ENCODE measurements at places on chromosomes 7 and 10.

- DNase-seq: no peak
Measured at GRCh38 chr7:121610243-121610642, 214.1 kb upstream of the FAM3C start.

DNA sequence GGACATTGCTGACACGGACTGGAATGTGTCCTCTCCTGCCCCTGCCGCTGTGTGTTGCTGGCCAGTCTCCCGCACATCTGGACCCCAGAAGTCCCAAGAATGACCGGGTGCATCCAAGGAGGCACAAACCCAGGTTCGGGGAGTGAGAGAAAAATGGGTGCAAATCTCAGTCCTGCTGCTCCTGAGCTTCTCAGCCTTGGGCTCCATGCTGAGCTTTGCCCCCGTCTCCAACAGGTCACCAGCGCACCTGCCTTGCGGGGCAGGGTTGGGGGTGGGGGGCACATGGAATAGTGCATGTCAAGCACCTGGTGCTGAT lies 6.0 kb upstream of the NANOS1 start:
- DNase-seq: no peak

DNA sequence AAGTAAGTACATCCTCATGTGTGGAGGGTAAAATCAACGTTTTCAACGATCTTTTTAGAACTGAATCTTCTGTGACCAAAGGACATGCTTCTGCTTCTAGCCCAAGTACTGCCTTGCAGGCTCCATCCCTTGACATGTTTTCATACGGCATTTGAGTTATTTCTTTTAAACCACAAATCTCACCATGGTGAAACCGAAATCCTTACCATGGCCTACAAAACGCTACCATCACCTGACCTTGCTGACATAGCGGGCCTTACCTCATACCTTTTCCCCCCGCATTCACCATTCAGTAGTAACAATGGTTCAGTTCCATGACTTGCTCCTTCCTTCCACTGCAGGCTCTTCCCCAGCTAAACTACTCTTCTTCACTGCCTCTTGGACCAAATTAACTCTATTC lies 3.5 kb downstream of the RNF216 start:
- DNase-seq: no peak

- no peak for DNase-seq
Measured at GRCh38 chr7:158072991-158073730, 514.5 kb downstream of the PTPRN2 start.

- DNase-seq: no peak
Measured at GRCh38 chr7:99005776-99006175, 127.4 kb downstream of the TRRAP start.

DNA sequence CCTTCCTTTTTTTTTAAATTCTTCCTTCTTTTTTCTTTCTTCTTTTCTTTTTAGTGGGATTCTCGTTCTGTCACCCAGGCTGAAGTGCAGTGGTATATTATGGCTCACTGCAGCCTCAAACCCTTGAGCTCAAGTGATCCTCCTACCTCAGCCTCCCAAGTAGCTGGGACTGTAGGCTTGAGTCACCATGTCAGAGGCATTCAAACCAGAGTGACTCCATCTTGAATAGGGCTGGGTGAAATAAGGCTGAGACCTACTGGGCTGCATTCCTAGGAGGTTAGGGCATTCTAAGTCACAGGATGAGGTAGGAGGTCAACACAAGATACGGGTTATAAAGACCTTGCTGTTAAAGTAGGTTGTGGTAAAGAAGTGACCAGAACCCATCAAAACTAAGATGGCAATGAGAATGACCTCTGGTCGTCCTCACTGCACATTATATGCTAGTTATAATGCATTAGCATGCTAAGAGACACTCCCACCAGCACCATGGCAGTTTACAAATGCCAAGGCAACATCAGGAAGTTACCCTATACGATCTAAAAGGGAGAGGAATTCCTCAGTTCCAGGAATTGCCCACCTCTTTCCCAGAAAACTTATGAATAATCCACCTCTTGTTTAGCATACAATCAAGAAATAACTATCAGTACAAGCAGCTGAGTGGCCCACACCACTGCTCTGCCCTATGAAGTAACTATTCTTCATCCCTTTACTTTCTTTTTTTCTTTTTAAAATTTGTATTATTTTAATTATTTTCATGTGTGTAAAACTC lies 99.0 kb upstream of the ITGB1 start:
- no peak for DNase-seq

DNA sequence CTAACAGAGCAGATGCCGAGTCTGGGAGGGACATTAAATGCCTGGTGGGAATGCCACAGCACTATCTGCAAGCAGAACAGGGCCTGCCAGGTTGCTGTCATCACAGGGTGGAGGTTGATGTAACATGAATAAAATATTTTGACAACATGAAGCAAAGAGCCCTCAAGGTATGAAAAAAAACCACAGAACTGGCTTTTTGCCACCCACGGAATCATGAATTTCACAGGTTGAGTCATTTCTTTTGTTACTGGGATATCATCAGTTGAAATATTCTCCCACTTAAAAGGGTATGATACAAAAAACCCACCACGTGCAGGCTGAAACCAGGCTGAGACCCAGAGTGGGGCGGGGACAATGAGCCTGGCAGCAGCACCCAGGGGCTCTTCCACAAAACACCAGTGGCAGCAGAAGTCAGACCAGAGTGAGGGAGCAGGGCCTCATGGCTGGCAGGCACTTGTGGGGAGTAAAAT lies 220.1 kb downstream of the TNS3 start:
- DNase-seq: no peak

GRCh38 chr7:727104-727805 lies at the start of gene PRKAR1B:
Gene PRKAR1B (minus strand): TSS chr7:727281. CDS start chr7:711505, 15,776 bp downstream.
- DNase-seq: peak; percentile 39

DNA sequence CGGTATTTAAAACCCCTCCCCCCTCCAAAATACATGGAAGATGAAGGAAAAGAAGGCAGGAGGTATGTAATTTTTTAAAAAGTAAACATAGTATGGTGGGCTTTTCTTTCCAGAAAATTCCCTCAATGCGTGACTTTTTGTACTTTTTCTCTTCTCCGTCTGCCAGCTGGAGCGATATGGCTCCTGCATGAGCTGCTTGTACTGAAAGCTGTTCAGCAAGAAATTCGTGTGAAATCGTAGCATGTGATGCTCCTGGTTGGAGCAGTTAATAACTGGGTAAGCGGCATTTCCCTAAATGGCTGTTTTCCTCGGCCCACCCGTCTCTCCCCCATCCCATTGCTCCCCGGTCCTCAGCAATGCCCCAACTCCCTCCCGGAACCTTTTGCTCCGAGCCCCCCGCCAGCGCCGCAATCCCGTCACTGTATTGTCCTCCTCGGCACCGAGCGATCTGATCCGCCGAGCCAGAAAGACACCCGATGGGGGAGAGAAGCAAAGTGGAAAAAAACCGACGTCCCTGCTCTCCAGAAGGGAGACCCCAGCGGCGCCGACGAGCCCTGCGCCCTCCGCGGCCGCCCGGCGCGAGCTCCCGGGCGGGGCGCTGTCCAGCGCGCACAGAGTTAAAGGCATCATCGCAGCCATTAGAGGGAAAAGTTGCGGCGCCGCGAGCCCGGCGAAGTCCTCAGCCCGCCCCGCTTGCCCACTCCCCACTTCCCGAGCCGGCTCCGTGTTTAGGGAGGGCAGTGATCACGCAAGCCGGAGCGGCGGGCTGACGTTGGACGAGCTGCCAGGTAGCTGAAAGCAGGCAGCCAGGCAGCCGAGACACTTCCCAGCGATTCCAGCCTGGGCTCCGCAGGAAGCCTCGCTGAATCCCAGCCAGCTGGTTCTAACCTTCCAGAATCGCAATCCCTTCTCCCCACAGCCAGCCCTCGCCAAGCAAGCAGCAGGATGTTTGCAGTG lies at the start of gene VSTM2A:
Gene VSTM2A, plus strand, starts transcription at position 707 of the 957 bp plus-strand sequence. CDS start 356 bp downstream, outside the sequence.
- DNase-seq: peak; percentile 81

GRCh38 chr10:115866691-115867090 lies 406.3 kb downstream of the GFRA1 start:
- peak; percentile 81 for DNase-seq

- no peak for DNase-seq
Measured at GRCh38 chr10:48603421-48604038, 1.3 kb downstream of the ARHGAP22 start.

DNA sequence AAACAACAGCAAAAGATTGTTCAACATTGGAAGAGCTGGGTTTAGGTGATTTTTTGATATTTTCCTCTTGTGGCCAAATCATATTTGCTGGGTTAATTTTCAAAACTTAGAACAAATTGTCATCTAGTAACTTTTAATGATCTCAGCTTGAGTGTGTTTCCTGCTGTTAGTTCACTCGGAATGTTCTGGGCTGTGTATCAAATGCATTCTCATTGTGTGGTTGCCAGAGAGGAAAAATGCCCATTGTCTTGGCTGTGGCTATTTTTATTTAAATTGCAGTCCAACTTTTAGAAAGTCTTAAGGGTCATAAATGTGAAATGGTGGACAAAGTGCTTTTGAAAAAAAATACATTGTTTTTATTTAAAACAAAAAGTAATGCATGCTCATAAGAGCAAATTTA lies 542.0 kb downstream of the TNS3 start:
- no peak for DNase-seq
